NCI-H1694 (cell line): ENCODE measurements at places on chromosomes 11 and 22.

DNA sequence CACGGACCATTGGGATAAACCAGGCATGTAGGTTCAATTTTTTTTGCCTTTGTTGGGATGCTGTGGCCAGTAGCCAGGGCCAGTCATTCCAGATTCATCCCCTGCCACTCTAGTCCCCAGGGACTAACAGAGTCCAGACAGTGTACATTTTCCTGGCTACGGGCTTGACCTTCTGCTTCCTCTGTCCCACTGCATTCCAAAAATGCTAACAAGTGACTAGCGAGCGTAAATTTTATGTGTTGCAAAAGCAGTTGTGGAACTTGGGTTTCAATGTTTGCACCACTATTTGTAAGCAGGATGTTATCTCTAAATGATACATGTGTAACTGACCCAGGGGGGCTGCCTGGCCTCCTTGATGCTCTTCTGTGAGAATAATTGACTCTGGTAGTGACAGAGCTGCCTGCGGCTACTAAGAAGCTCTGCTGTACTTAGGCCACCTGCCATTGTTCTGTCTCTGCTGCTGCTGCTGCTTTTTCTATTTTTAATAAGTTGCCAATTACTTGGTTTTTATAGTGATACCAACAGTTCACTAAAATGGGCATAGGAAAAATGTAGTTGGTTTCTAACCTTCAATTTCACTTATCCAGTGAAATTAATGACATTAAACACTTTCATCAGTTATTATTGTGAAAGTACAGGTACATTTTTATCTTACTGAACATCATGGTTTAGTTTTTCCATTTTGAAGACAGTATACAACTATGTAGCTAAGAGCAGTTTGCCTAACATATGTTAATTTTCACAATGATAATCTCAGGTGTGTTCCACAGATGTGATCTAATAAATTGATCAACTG lies 26.8 kb downstream of the TNRC6B start:
- no peak for DNase-seq

GRCh38 chr11:132140056-132140455 lies 769.6 kb downstream of the NTM start:
- no peak for DNase-seq

DNA sequence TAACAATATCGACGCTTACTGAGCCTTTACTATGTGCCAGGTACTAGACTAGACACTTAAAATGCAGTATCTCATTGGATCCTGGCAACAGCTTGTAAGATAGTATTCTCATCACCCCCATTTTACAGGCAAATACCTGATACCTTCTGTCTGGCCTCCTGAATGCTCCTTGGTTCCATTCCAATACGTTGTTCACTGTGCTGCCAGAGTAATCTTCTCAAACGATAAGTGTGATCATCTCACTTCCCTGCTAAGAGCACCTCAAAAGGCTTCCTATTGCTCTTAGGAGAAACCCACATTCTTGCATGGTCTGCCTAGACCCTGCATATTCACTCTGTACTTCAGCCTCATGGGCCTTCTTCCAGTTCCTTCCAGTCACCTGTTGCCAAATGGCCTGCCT lies 1.3 kb upstream of the NRIP3 start:
- DNase-seq: no peak

DNA sequence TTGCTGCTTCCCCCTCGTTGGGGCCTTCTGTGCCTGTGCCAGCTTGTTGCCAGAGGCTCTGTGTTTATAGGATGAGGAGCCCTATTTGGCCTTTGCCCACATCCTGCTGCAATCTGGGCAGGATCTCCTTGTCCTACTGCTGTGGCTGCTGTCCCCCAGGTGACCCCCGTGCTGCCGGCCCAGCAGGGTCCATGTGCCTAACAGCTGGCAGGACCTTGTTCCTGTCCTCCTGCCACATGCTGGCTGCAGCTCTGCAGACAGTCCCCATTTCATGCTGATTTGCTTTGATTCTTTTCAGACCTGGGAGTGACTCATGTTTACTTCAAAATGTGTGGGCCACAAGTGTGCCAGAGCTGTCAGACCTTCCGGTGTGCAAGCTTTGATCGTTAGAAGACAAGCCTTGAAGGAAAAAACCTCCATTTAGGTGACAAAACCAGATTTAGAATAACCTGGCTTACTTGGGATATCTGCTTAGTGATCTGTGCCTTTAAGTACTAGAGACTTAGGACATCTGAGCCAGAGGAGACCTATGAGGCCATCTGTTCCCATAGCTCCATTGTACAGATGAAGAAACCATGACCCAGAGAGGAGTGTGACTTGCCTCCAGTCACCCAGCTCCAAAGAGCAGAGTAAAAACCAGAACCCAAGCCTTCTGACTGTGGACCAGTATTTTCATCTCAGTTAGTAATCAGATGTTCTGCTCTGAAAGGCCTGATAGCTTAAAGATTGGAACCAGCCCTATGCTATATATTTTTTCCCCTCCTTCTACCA lies 11.1 kb downstream of the NAV2 start:
- no peak for DNase-seq

- DNase-seq: no peak
Observed at GRCh38 chr11:79312617-79313529, 128.0 kb downstream of the TENM4 start.

GRCh38 chr22:48746789-48747425 lies 1080.8 kb downstream of the BRD1 start:
- no peak for DNase-seq

DNA sequence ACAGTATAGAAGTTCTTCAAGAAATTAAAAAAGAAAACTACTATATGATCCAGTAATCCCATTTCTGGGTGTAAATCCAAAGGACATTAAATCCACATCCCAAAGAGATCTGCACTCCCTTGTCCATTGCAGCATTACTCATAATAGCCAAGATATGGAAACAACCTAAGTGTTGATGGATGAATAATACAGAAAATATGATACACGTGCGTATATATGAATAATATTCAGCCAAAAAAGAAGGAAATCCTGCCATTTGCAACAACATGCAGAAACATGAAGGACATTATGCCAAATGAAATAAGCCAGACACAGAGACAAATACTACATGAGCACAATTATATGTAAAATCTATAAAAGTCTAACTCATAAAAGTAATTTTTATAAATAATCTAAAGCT lies 306.3 kb upstream of the ANO3 start:
- no peak for DNase-seq

DNA sequence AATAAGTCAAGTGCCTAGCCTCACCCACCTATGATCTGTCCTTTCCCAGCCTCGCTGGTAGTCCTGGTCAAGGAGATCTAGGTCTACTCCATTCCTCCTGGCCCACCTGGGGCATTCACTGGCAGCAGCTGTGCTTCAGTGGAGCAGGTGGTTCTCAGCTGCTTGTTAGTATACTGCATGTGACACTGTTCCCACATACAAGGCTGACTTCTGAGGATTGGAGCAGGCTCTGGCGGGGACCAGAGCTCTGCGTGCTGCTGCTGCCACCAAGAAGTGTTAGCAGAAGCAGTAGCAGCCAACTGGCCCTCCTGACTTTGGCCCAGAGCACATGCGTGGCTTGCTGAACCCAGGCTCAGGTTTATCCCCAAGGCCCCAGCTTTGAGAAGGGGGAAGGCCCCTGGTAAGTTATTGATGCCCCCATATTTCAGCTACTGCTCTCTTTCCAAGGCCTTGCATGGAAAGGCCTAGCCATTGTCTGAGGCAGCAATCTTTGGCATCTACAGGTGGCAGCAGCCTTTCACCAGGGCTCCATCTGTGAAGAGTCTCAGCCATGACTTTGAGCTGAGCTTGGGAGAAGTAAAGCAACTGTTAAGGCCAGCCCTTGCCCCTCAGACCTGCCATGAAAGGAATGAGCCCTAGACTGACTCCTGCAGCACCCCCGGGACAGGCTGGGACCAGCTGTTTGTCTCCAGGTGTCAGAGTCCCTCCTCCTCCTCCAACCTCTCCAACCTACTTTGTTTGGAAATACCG lies 26.5 kb downstream of the ARHGAP1 start:
- no peak for DNase-seq

GRCh38 chr11:198236-198806 lies 5.4 kb downstream of the SCGB1C1 start:
- DNase-seq: no peak

DNA sequence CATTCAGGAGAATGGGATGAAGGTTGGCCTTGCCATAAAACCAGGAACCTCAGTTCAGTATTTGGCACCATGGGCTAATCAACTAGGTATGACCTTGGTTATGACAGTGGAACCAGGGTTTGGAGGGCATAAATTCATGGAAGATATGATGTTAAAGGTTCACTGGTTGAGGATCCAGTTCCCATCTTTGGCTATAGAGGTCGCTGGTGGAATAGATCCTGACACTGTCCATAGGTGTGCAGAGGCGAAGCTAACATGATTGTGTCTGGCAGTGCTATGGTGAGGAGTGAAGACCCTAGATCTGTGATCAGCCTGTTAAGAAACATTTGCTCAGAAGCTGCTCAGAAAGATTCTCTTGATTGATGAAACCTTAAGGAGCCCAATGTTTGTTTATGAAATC lies 5.7 kb downstream of the NF2 start:
- DNase-seq: no peak
